Activated CD4-positive, alpha-beta memory T cell treated with anti-CD3 and anti-CD28 coated beads for 36 hours (primary cell): ENCODE measurements at places on chromosomes 2 and 18. TPM values are rescaled to one million over a fixed set of nuclear protein-coding genes. Genes with fewer than 3 reads are reported as not detected.

- H3K4me3 ChIP-seq = no peak overlapping the region
- H3K36me3 ChIP-seq = no peaks in the 10 kb centered on the region
- H3K27me3 ChIP-seq = no peaks in the 10 kb centered on the region
- no peak for DNase-seq
- H3K4me1 ChIP-seq = no peaks in the 10 kb centered on the region
- no peak overlapping the region for H3K27ac ChIP-seq
Measured at GRCh38 chr2:171289991-171290390, 129.3 kb upstream of the TLK1 start.

DNA sequence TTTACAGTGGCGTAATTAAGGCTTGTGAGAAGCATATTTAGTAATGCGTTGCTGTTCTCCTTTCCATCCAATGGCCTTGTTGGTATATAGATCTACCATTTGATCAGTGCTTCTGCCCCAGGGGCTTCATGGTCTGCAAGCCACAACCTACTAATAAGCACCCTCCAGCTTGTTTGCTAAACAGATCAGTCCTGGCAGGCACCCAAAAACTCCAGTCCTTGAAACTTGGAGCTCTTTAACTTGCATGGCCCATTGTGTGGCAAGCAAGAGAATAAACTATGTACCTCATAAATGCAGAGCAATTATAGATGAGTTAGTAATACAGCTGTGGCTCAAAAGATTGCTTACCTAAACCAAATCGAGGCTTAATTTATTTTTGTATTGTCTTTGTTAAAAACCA, 158.5 kb downstream of the FTCDNL1 start:
- peaks cover 8% of the 10 kb centered on the region for H3K27me3 ChIP-seq
- DNase-seq = no peak
- H3K4me1 ChIP-seq = no peaks in the 10 kb centered on the region
- no peak overlapping the region for H3K27ac ChIP-seq
- H3K4me3 ChIP-seq = no peak overlapping the region

DNA sequence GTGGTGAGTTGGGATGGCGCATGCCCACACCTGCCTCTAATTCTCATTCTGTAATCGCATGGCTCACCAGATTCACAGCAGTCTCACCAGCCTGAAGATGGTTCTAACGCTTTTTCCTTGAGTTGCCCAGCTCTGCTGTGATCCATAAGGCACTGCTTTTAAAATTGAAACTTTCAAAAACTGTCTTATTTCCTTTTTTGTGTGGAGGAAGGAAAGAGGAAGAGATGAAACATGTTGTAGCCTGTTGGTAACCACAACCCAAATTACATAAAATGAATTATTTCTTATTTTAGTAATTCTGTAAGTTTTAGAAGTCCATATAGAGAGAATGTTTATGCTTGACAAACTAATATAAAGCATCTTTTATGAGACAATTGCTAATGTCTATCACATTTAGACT, 165.4 kb downstream of the RBM43 start:
- no peak for DNase-seq
- H3K4me1 ChIP-seq = no peaks in the 10 kb centered on the region
- H3K36me3 ChIP-seq = no peaks in the 10 kb centered on the region
- H3K4me3 ChIP-seq = no peak overlapping the region
- H3K27ac ChIP-seq = no peak overlapping the region

- no peaks in the 10 kb centered on the region for H3K27me3 ChIP-seq
- no peak overlapping the region for H3K4me3 ChIP-seq
- no peak overlapping the region for H3K27ac ChIP-seq
- H3K4me1 ChIP-seq = no peaks in the 10 kb centered on the region
- DNase-seq = no peak
Measured at GRCh38 chr18:7102131-7102530, 15.5 kb downstream of the LAMA1 start.

DNA sequence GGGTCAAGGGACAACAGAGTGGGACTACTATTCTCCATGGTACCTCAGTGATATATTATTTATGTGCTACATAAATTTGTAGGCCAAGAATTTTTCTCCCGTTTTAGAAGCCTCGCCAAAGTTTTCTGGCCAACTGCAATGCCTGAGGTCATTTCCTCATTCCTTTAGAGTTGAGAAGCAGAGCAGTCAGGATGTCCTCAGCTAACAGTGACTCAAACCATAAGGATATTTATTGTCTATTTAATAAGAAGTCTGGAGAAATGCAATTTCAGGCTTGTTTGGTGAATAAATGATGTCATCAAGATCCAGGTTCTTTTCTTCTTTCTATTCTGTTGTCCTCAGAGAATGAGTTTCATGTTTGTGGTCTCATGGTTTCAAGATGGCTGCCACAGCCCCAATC, 91.0 kb downstream of the ADCYAP1 start:
- H3K4me1 ChIP-seq = no peaks in the 10 kb centered on the region
- H3K4me3 ChIP-seq = no peak overlapping the region
- H3K27me3 ChIP-seq = no peaks in the 10 kb centered on the region
- no peak overlapping the region for H3K27ac ChIP-seq

The IL1F10 gene
- not detected for total RNA-seq

DNA sequence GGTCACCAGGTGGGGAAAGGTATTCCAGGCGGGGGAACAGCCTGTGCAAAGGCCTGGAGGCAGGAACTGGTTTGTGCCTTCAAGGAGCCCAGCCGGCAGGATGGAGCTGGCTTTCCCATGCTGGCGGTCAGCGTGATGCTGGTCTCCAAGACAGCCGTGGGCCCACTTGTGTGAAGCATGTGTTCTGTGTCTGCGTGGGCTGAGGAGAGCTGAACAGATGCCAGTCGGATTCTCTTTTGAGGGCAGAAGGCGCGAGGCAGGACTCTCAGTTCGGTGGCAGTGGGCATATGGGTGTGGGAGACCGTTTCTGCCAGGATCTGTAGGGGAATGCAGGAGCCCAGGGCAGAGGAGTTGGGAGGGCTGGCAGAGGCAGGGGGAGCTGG, 191.6 kb downstream of the TWIST2 start:
- no peak overlapping the region for H3K4me3 ChIP-seq
- no peak for DNase-seq
- no peak overlapping the region for H3K27ac ChIP-seq
- H3K36me3 ChIP-seq = no peaks in the 10 kb centered on the region
- no peaks in the 10 kb centered on the region for H3K4me1 ChIP-seq
- H3K27me3 ChIP-seq = peaks cover under 1% of the 10 kb centered on the region

The UPP2 gene
- not detected for total RNA-seq

- DNase-seq = no peak
- H3K27me3 ChIP-seq = no peaks in the 10 kb centered on the region
- no peak overlapping the region for H3K4me3 ChIP-seq
- H3K27ac ChIP-seq = no peak overlapping the region
- H3K36me3 ChIP-seq = no peaks in the 10 kb centered on the region
Measured at GRCh38 chr18:55406451-55406991, 181.5 kb downstream of the TCF4 start.

GRCh38 chr2:239084007-239084406, 236.1 kb downstream of the TWIST2 start:
- H3K36me3 ChIP-seq = peaks cover 14% of the 10 kb centered on the region
- no peak for DNase-seq
- no peaks in the 10 kb centered on the region for H3K27me3 ChIP-seq

- no peak for DNase-seq
- no peaks in the 10 kb centered on the region for H3K36me3 ChIP-seq
- peak overlapping the region; percentile 61 for H3K4me3 ChIP-seq
- peaks cover 51% of the 10 kb centered on the region for H3K4me1 ChIP-seq
- peak overlapping the region; percentile 60 for H3K27ac ChIP-seq
- H3K27me3 ChIP-seq = no peaks in the 10 kb centered on the region
Measured at GRCh38 chr2:25339791-25340180, 1.9 kb downstream of the DNMT3A start.

The POTEC gene
- total RNA-seq = not detected

The GCKR gene
- not detected for total RNA-seq

The COPS7B gene
- 50.6 TPM for total RNA-seq

The CD207 gene
- not detected for total RNA-seq

DNA sequence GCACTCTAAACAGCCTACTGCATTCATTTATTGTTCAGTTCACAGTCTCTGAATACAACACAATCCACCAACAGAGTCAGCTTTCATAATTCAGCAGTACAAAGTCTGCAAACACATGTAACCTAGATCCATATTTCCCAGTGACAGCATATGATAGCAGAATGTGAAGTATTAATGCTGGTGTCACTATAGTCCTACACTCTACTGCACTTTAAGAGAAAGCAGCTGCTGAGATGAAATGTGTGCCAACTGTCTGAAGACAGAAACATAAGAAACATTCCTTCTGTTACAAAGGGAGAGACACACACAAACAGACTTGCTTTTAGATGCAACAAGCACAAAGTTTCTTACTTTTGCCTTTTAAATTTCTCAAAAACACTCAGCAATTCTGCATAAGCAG, 441.8 kb downstream of the ZEB2 start:
- no peak for DNase-seq
- H3K4me1 ChIP-seq = no peaks in the 10 kb centered on the region
- H3K36me3 ChIP-seq = no peaks in the 10 kb centered on the region
- H3K27ac ChIP-seq = no peak overlapping the region
- H3K27me3 ChIP-seq = no peaks in the 10 kb centered on the region

GRCh38 chr2:216222650-216223352, 113.7 kb downstream of the XRCC5 start:
- H3K36me3 ChIP-seq = no peaks in the 10 kb centered on the region
- H3K27me3 ChIP-seq = no peaks in the 10 kb centered on the region
- H3K4me1 ChIP-seq = peaks cover 33% of the 10 kb centered on the region
- no peak overlapping the region for H3K4me3 ChIP-seq

DNA sequence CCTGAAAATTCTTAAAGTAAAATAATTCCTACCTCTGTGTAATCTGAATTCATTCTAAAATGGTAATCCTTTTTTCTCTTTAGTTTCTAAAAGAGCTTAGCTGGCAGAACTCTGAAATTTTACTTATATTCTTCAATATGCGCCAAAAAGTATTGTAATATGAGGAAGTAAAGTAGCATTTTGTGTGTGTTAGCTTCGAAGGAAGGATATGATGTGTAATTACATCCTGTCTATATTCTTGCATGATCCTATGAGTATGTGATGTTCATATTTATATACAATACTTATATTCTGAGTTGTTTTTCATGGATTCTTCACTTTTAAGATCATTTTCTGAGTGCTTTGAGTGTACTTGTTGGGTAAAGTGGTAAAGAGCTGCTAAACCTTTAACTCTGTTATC, 402.9 kb upstream of the PKDCC start:
- H3K27ac ChIP-seq = no peak overlapping the region
- no peak overlapping the region for H3K4me3 ChIP-seq
- no peaks in the 10 kb centered on the region for H3K4me1 ChIP-seq
- no peaks in the 10 kb centered on the region for H3K36me3 ChIP-seq
- no peaks in the 10 kb centered on the region for H3K27me3 ChIP-seq
- no peak for DNase-seq

The ABI2 gene
- total RNA-seq = 43.7 TPM

DNA sequence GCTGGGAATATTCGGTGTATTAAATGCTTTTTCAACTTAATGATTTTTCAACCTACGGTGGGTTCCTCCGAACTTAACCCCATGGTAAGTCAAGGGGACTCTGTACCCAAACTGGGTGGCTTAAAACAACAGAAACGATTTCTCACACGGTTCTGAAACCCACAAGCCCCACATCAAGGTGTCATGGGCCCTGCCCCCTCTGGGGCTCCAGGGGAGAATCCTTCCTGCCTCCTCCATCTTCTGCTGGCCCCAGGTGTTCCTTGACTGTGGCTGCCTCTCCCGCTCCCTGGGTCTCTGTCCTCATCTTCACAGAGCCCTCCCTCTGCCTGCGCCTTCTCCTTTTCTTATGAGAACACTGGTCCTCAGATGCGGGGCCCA, 301.3 kb upstream of the SALL3 start:
- DNase-seq = no peak
- H3K4me1 ChIP-seq = no peaks in the 10 kb centered on the region
- no peaks in the 10 kb centered on the region for H3K36me3 ChIP-seq
- H3K27ac ChIP-seq = no peak overlapping the region
- no peak overlapping the region for H3K4me3 ChIP-seq

DNA sequence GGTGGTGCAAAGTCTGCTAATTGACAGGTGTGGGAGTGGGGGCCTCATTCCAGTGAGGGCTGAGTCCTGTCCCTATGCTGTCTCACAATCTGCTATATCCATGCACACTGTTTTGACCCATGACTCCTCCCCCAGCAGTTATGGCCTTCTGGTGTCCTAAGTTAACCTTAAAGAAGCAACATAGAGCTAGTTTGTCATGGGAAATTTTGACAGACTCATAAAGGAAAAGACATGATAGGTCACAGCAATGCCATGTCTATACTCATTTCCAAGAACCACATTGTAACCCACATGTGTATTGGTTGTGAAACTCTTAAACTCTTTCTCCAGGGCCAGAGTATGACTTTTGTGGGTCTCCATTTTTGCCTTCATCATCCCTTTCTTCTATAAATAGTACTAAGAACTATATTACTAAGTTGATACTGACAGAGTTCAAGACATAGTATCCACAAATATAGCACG, 78.2 kb upstream of the SLC1A4 start:
- no peaks in the 10 kb centered on the region for H3K36me3 ChIP-seq
- H3K27ac ChIP-seq = no peak overlapping the region
- peaks cover 1% of the 10 kb centered on the region for H3K27me3 ChIP-seq
- H3K4me1 ChIP-seq = peaks cover 15% of the 10 kb centered on the region

- no peaks in the 10 kb centered on the region for H3K4me1 ChIP-seq
- no peak overlapping the region for H3K4me3 ChIP-seq
- H3K27ac ChIP-seq = no peak overlapping the region
- H3K36me3 ChIP-seq = peaks cover 6% of the 10 kb centered on the region
Measured at GRCh38 chr2:207643892-207644291, 18.7 kb upstream of the METTL21A start.

DNA sequence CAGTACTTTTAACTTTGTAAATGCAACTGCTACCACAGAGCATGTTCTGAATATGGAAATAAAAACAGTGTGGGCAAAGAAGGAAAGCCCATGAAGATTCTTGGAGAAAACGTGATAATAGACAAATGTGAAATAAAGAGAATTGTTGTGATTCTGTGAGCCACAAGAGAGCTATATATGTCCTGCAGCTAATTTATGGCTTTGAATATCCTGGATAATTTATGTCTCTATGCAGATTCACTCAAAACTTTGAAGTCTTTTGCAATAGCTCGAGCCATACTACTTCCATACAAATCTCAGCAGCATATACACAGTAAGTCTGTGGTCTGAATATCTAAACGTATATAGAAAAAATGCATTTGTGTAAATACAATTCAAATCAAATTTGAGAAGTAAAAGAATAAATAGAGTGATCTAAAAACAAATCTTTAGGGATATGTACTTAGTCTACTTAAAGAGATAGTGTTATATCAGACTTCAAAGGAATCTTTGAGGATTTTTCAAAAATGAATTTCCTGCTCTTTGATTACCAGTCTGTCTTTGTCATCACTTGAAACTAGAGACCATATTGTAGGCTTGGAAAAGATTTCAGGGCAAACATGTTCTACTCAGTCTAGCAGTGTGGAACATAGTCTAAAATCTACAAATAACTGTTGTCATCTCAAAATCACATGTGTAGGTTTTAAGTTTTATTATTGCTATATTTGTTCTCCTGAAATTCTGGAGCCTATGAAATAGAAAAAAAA, 107.1 kb downstream of the CSRNP3 start:
- no peak overlapping the region for H3K27ac ChIP-seq
- no peaks in the 10 kb centered on the region for H3K4me1 ChIP-seq
- H3K27me3 ChIP-seq = no peaks in the 10 kb centered on the region
- DNase-seq = no peak

- H3K4me3 ChIP-seq = no peak overlapping the region
- no peaks in the 10 kb centered on the region for H3K27me3 ChIP-seq
- peaks cover 53% of the 10 kb centered on the region for H3K4me1 ChIP-seq
- H3K27ac ChIP-seq = peak overlapping the region; percentile 54
Measured at GRCh38 chr2:229873123-229873581, 48.7 kb downstream of the TRIP12 start.

The CENPA gene
- total RNA-seq = 37.8 TPM

- no peaks in the 10 kb centered on the region for H3K4me1 ChIP-seq
- H3K4me3 ChIP-seq = no peak overlapping the region
- DNase-seq = no peak
- peaks cover 2% of the 10 kb centered on the region for H3K36me3 ChIP-seq
Measured at GRCh38 chr2:144431392-144431783, 88.5 kb downstream of the ZEB2 start.
